ENCODE measurements at places on chromosomes 12 and 14.

DNA sequence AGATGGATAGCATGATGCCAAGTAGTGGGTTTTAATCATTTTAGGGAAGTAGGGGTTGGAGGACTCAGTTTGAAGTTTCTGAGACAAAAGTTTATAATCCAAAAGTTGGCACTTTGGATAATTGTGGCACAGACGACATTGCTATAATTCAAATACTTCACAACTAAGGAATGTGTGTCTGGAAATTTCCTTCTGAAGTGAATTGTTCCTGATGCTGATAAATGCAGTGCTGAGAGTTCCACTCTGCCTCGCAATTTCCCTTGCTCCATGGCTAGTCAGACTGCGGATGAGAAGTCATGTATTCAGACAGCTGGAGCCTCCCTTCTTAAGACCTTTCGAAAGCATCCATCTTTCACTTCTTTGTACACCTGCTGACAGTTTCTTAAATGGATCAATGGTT, 393.3 kb upstream of the PRICKLE1 start:
- no peak for DNase-seq

- DNase-seq, result peak; percentile 65
These were observed 13.0 kb downstream of the FGD6 start for GRCh38 chr12:95204141-95204866.

GRCh38 chr14:70567791-70568190, 32.7 kb downstream of the MED6 start:
- peak; percentile 61 for DNase-seq

GRCh38 chr12:14310866-14311265, 54.6 kb upstream of the ATF7IP start:
- no peak for DNase-seq

- DNase-seq, result no peak
These were observed 371 bp upstream of the SHMT2 start for GRCh38 chr12:57229046-57229633.
